Gastroesophageal sphincter (tissue), 4 donors: ENCODE measurements at places on chromosomes 12 and 14.

- no peak for ATAC-seq
These were observed 133.1 kb downstream of the SLC5A8 start for GRCh38 chr12:101076921-101077320.

GRCh38 chr14:80872645-80873044 lies 68.9 kb downstream of the CEP128 start:
- ATAC-seq: no peak

DNA sequence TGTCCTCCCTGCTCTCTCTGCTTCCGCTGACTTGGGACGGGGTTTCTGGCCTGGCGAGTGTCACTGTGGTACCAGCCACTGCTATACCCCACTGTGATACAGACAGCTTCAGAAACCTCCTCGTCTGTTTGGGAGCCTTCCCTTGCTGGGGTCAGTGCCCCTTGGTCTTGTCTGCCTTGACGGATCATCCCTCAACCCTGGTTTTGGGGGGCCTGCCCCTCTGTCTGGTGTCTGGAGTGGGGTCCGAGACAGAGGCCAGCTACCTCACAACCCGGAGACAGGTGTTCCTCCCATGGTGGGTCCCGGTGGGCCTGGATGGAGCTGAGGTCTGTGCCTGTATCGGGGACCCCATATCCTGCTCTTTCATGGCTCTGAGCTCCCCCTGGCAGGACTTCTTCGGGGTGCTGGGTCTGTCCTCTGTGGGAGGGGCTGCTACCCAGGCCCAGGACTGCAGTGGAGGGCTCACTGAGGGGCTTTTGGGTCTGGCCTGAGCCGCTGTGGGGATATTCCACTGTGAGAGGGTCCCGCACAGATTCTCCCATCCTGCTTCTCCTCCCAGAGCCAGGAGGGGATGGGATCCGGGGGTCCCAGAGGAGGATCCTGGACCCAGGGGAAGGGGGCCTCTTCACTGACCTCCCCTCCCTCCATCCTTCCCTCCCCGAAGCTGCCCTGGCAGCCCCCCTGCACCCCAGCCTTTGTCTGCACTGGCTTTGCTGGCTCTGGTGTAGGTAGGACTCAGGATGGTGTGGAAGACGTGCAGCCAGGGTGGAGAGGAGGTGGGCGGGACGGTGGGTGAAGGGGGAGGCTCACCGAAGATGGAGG lies 365.5 kb downstream of the TMEM121 start:
- no peak for ATAC-seq

GRCh38 chr12:45731190-45731775 lies 1.8 kb downstream of the ARID2 start:
- ATAC-seq: no peak

GRCh38 chr12:88399811-88400210 lies 180.5 kb downstream of the KITLG start:
- no peak for ATAC-seq

DNA sequence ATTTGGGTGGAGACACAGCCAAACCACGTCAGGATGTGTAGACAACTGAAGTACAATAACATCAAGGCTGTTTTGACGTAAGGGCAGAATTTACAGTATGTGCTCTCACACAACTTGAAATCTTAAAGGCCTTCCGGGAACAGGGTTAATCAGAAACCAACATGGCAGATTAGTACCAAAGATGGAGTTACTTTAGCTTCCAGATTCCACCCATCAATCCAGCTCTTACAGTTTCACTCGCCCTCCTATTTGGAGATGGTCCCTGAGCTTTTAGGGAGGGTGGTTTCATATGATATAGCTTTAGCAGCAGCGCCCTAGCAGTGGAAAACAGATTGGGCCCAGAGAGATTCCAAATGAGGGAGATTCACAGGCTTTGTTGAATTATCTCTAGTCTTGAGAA lies 2.0 kb upstream of the XPOT start:
- ATAC-seq: no peak

DNA sequence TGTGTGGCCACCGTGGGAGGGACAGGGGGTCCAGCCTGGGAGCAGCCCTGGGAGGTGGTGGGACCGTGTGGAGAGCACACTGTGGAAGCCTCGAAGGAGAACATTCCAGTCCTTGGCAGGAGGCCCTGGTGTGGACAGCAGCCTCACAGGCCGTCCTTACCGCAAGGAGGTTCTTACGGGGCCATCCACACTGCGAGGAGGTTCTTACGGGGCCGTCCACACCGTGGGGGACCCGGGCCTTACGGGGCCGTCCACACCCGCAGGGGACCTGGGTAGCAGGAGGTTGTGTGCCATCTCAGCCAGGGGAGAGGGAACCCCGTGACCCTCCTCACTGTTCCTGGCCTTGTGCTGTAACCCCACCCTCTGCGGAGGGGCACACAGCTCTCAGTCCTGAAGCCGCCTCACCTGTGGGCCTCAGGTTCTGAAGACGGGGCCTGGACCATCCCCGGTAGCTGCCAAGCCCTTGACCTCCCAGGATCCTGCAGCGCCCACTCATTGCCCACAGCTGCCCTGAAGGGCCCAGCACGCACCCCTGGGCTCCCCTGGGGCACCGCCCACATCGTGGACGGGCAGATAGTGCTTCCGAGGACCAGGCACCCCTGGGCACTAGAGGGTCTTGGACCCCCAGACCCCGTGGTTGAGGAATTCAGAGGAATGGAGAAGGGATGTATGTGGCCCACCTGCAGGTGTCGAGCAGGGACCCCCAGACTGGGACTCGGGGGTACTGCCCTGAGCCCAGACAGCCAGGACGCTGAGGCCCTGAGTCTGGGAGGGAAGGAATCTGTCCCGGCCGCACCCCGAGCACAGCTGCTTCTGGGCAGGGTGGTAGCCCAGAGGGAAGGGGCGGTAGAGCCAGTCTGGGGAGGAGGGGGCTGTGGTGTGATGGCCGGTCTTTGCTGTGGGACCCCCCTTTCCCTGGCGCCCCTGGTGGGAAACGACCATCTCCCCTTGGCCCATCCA lies 37.3 kb downstream of the LRCOL1 start:
- no peak for ATAC-seq

GRCh38 chr12:100698518-100698917 lies 96.1 kb upstream of the ANO4 start:
- no peak for ATAC-seq

DNA sequence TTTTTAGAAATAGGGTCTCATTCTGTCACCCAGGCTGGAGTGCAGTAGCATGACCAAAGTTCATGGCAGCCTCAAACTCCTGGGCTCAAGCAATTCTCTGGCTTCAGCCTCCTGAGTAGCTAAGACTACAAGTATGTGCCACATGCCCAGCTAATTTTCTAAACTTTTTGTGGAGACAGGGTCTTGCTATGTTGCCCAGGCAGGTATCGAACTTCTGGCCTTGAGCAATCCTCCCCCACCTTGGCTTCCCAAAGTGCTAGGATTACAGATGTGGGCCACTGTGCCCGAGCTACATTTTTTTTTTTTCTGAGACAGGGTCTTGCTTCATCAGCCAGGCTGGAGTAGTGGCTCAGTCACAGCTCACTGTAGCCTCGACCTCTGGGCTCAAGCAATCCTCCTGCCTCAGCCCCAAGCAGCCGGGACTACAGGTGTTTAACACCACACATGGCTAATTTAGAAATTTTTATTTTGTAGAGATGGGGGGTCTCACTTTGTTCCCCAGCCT lies 7.1 kb downstream of the PPP4R3A start:
- no peak for ATAC-seq

DNA sequence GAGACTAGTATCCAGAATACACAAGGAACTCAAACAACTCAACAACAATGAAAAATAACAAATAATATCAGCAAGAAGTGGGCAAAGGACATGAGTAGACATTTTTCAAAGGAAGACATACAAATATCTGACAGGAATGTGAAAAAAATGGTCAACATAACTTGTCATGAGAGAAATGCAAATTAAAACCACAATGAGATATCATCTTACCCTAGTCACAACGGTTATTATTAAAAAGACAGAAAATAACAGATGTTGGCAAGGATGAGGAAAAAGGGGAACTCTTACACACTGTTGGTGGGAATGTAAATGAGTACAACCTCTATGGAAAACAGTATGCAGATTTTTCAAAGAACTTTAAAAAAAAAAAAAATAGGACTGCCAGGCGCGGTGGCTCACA lies 20.4 kb downstream of the VWF start:
- ATAC-seq: no peak

GRCh38 chr14:69573831-69574262 lies 824 bp downstream of the CCDC177 start:
- ATAC-seq: no peak

GRCh38 chr12:85865890-85866289 lies 8.2 kb upstream of the NTS start:
- ATAC-seq: no peak

DNA sequence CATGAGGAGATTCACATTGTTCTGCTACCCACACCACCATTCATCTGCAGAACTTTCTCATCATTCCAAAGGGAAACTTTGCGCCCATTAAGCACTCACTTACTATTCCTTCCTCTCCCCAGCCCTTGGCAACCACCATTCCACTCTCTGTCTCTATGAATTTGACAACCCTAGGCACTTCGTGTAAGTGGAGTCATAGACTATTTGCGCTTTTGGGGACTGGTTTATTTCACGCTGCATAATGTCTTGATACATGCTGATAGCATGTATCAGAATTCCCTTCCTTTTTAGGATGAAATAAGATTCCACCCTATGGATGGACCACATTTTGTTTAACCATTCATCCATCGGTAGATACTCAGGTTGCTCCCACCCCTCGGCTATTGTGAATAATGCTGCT lies 4.5 kb upstream of the EML1 start:
- ATAC-seq: no peak

- no peak for ATAC-seq
These were observed 195.7 kb downstream of the RBM19 start for GRCh38 chr12:113770389-113770865.

GRCh38 chr14:64915029-64915424 lies 772 bp downstream of the CHURC1 start:
- ATAC-seq: no peak

GRCh38 chr12:60394665-60395064 lies 798.8 kb downstream of the SLC16A7 start:
- ATAC-seq: no peak

DNA sequence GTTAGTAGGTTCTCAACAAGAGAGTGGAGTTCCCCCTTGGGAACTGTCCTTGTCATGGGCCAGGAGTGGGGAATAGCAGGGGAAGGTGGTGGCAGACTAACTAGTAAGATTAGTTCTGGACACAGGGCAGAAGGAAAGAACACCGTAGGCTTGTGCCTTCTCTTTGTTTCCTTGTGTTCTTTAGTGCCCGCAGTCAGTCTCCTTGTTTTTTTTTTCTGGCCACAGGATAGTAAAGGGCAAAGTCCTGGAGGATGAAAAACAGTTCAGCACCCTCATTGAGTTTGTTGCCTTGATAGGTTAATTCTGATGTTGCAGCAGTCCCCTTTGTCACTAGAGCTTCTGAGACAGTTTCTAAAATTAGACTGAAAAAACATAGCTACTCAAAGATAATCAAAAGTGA lies 8.4 kb downstream of the PEX5 start:
- no peak for ATAC-seq

GRCh38 chr12:53207042-53207441 lies at the start of gene ITGB7:
Gene ITGB7, minus strand, starts transcription at chr12:53207251. Its CDS starts 6,808 bp downstream, at chr12:53200443.
- peak; percentile 16 for ATAC-seq

DNA sequence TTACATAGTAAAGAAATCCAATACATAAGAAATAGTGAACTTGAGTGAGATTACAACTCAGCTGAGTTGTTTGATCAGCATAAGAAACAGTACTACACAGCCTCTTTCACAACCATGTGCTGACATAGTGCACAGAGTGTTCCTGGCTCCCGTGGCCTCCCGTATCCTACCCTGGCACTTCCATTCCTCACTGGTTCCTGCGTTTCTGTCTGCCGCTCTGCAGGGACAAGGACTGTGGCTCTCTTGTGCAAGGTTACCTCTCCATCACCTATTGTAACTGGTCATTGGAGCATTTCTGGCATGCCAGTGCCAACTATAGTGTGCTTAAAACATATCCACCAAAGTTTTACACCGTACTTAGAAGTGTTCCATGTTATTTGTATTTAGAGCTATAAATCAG lies 46.3 kb upstream of the PCED1B start:
- ATAC-seq: peak; percentile 72

GRCh38 chr12:89731614-89732013 lies 23.0 kb upstream of the ATP2B1 start:
- ATAC-seq: peak; percentile 82

DNA sequence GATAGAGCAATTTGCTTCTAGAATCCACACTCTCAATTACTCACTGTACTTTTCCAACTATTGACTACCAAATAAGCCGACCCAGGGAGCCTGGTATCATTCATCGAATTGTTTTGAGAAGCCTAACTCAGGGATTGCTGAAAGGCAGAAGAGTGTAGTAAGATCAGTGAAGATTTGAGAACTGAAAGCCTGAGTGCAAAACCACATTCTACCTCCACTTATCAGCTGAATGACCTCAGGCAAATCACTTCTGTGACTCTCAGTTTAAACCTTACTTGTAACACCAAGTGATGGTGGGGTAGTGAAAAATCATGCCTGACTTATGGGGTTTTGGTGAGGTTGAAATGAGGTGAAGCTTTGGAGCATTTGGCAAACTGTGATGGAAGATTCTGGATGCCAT lies 126.1 kb upstream of the MAX start:
- no peak for ATAC-seq

GRCh38 chr12:43882578-43883178 lies 46.8 kb downstream of the TMEM117 start:
- no peak for ATAC-seq

DNA sequence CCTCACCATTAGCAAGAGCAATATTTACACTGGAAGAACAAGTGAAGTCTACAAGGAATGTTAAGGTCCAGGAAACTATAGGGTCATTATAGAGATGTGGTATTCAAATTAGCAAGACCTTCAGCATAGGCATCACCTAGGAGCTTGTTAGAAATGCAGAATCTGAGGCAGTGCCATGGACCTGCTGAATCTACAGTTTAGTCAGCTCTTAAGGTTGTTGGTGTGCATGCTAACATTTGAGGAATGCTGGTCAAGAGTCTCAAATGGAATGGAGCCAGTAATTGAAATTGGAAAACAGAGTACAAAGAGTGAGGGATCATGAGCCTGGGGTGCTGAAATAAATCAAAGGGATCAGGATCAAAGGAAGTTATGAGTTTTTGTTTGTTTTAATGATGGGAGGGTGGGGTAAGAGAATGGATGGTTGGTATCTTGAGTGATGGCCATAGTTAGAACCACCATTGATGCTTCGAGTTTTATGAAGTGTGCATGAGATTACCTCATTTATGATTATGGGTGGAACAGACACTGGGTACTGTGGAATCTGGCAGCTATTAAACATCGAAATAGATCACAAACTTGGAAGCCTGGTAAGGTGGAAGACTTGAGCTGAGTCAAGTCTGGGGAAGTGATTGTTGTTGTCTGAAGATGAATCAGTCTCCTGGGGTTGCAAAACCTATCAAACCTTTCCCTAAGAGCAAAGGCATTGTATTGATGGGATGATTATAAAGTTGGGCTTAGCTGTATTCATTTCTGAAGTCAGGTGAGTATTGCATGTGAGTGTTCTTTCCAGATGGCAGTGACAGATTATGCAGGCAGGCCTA lies 323.3 kb upstream of the E2F7 start:
- ATAC-seq: no peak

- ATAC-seq: no peak
These were observed 161.1 kb downstream of the SNAPC1 start for GRCh38 chr14:61923348-61923747.

DNA sequence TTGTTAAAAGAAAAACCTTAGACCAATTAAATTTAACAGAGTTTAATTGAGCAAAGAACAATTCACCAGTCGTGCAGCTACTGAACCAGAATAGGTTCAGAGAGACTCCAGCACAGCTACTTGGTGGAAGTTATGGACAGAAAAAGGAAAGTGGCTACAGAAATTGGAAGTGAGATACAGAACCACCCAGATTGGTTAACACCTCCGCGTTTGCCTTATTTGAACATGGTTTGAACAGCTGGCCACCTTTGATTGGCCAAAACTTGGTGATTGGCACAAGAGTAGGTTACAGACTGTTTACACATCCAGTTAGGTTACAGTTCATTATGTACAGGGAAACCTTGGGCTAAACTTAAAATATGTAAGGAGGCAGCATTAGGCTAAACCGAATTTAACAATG lies 54.9 kb downstream of the SRGAP1 start:
- no peak for ATAC-seq
